ENCODE measurements at places on chromosomes 6 and 20.

DNA sequence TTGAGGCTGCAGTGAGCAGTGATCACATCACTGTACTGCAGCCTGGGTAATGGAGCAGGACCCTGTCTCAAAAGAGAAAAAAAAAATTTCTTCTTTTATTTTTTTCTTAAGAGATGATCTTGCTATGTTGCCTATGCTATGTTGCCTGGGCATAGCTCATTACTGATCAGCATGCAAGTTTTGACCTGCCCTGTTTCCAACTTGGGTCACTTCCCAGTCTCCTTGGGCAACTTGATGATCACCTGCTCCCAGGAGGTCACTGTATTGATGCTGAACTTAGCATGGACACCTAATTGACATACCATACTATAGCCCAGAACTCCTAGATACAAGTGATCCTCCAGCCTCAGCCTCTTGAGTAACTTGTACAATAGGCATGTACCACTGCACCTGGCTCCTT lies 30.7 kb upstream of the NANP start:
- no peak for ATAC-seq

DNA sequence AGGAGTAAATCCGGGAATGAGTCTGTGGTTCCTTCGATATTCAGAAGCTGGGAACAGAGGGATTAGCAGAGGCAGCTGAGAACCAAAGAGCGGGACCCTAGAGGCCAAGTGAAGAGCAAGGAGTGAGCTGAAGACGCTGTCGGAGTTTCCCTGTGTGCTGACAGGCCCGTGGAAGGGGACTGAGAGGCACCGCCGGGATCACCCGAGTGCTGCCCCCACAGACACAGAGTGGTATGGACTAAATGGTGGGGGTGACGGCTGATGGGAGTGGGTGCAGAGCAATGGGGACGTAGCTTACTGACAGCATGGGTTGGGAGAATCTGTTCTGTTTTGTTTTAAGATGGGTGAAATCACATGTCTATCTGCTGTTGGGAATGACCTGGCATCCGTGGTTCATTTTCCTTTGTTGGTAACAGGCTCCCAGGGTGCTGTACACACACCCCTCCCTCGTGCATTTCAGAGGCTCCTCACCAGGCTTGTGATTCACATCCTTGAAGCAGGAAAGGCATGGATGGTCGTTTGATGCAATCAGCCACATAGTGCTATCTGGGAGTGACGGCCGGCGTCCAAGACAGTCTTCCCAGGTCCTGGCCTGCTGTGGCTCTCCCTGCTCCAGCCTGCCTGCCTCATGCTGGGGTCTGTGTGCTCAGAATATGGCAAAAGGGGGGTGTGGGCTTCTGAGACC lies 97.4 kb downstream of the THBS2 start:
- ATAC-seq, result no peak

DNA sequence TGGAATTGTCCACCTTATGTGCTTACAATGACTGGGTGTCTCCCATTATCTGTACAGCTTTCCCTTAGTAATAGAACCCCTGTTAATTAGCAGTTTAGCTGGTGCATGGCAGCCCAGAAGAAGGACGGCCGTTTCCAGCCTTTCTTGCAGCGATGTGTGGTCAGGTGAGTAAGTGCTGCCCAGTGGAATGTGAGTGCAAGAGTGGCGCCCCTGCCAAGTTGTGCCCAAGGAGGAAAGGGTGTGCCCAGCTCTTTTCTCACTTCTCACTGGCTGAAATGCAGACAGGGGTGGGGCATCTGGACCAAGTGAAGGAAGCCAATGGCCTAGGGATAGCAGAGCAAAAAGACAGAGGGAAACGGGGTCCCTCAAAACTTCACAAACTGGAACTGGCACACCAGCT lies 296.8 kb downstream of the PREX1 start:
- ATAC-seq, result no peak

GRCh38 chr6:149905371-149905910 lies 7.5 kb upstream of the RAET1E start:
- ATAC-seq, result no peak
